Activated naive CD4-positive, alpha-beta T cell (primary cell): ENCODE measurements at places on chromosomes 12 and 14.

GRCh38 chr14:93114713-93115068, 1.0 kb downstream of the ITPK1 start:
- no peak for DNase-seq

GRCh38 chr12:30997685-30998440, 71.3 kb downstream of the TSPAN11 start:
- no peak for DNase-seq

DNA sequence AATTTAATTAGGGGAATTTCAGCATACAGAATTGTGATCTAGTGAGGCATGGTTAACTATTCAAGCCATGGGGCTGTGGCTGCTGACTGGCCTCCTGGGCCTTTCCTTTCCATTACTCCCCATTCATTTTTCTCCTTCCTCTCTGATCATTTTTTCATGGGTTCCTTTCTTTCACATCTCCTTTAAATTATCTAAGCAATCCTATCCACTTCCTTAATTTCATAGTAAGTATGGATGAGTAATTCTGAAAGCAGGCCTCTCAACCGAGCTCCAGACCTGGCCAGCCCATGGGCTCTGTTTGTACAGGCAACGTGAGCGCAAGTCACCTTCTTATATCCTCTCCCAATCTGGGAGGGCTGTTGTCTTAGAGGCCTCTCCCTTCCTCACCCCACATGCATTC, 13.4 kb downstream of the CKAP4 start:
- no peak for DNase-seq

- DNase-seq = no peak
These were observed 46.3 kb downstream of the KCNA1 start for GRCh38 chr12:4956054-4956453.

DNA sequence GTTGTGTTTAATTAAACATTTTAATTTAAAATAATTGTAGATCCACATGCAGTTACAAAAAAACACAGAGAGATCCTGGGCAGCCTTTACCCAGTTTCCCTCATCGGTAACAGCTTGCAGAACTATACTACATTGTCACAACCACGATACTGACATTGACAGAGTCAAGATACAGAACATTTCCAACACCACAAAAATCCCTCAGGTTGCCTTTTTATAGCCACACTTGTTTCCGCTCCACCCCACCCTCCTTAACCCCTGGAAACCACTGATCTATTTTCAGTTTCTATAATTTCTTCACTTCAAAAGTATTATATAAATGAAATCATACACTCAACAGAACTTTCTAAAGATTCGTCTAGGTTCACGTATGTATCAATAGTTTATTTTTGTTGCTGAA, 458.8 kb upstream of the SOX5 start:
- no peak for DNase-seq

DNA sequence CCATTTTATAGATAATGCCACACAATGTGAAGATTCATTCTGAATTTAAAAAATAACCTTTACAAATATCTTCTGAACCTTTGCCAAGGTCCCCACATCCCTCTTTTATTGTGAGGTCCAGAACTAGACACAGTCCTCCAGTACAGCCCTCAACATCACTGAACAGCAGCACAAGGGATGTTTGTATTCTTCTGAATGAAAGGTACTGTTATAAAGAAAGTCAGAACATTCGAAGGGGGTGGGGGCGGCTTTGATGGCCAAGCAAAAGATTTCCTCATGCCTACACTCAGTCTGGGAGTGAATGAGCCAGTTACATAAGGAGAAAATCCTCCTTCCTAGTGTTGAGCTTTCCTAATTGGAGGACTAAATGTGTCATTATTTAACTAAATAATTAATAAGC, 77.3 kb downstream of the PPM1A start:
- DNase-seq = no peak
